Activated naive CD8-positive, alpha-beta T cell treated with anti-CD3 and anti-CD28 coated beads, Interleukin-2, amount 50 U/mL, for 16 hours (primary cell): ENCODE measurements at places on chromosomes 5 and 9.

GRCh38 chr5:161372682-161373344 is 173.7 kb downstream of the GABRB2 start:
- DNase-seq: no peak

- no peak for DNase-seq
Measured at GRCh38 chr5:32047056-32047455, 127.1 kb downstream of the GOLPH3 start.

- no peak for DNase-seq
Measured at GRCh38 chr5:3317051-3317795, 278.4 kb upstream of the IRX1 start.

- no peak for DNase-seq
Measured at GRCh38 chr5:35335752-35336151, 105.5 kb upstream of the PRLR start.

DNA sequence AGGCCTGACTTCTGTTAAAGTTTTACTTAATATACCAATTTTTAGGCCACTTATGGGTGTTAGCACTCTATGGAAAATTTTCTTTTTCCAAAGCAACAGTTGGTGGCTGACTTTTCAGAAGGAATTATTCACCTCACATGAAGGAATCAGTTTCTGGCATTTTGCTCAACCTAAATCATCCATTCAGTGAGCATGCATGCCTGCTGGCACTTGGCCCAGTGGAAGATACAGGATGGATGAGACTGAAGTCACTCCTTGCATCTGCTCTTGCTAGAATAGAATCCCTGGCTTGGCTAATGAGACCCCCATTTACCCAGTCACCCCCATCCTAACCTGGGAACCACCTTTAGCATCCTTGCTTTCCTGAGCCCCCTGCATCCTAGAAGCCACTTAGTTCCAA is 131.7 kb downstream of the WDR41 start:
- no peak for DNase-seq

- DNase-seq: no peak
Measured at GRCh38 chr5:137217599-137218200, 281.4 kb downstream of the SPOCK1 start.

DNA sequence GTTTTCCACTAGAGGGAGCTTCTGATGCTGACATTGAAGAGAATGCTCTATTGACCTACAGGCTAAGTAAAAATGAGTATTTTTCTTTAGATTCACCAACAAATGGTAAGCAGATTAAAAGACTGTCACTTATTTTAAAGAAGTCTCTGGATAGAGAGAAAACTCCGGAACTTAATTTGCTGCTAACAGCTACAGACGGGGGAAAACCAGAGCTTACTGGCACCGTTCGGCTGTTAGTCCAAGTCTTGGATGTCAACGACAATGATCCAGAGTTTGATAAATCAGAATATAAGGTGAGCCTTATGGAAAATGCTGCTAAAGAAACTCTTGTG is 764 bp downstream of the PCDHA11 start:
- no peak for DNase-seq

DNA sequence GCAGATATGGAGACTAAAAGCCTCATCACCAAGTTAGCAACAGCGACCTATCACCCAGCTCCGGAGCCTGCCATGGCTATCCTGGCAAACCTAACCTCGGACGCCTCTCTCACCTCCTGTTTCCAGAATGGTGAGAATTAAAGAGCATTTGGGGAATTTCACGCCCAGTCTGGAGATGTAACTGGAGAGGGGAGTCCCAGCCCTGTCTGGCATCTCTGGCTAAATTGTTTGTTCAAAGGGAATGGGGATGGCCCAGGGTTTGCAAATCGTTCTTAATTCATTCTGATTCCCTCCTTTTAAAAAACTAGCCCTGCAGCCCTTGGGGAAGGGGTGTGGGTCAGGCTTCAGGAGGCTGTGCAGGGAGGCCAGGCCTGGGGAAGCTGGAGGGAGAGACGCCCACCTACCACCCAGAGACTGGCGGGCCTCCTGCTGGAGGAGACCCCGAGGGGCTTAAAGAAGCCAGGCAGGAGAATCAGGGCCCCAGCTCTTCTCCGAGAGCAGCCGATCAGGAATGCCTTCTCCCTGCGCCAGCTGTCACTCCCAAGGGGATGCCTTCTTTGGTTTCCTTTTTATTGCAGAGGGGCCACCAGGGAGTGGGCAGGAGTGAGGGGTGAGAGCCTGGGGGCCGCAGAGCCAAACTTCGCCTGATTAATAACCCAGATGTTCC is 964 bp upstream of the COL5A1 start:
- no peak for DNase-seq

- DNase-seq: no peak
Measured at GRCh38 chr9:93592643-93593021, 16.2 kb downstream of the PHF2 start.

- DNase-seq: no peak
Measured at GRCh38 chr5:77867194-77867691, 91.1 kb upstream of the TBCA start.

GRCh38 chr5:53425687-53426511 is 54.5 kb upstream of the FST start:
- no peak for DNase-seq

DNA sequence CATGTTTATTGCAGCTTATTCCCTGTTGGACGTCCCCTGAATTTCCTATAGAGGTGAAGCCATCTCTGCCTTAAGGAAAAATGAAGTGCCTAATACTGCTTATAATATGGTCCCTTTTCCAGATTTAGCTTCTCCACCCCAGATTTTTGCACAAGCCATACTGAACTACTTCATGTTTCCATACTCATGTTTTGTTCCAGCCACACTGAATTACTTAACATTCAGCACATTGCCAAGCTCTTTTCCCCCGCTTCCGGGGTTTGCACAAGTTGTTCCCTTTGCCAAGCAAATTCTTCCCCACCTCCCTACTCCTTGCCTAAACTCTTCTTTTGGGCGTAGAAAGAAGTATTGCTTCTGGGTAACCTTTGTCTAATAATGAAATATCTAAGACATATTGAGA is 1.7 kb upstream of the CNTRL start:
- DNase-seq: no peak

DNA sequence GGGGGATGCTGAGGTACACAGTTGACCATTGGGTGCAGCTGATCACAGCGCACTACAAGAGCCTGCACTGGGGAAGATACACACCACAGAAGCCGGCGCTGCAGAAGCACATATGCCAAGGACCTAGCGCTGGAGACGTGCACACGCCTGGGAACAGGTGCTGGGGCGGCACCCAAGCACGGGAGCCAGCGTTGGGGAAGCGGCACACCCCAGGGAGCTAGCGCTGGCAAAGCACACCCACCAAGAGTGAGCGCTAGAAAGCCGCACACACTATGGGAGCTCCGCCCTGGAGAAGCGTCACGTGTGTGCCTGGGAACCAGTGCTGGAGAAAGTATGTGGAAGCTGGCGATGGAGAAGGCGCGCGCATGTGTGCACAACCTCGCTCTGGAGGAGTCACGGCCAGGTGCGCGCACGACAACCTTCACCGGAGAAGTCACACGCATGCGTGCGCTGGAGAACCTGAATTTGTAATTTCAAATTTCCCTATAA is 4.5 kb downstream of the FANCC start:
- DNase-seq: no peak
